ENCODE measurements at places on chromosomes 2 and 18.

DNA sequence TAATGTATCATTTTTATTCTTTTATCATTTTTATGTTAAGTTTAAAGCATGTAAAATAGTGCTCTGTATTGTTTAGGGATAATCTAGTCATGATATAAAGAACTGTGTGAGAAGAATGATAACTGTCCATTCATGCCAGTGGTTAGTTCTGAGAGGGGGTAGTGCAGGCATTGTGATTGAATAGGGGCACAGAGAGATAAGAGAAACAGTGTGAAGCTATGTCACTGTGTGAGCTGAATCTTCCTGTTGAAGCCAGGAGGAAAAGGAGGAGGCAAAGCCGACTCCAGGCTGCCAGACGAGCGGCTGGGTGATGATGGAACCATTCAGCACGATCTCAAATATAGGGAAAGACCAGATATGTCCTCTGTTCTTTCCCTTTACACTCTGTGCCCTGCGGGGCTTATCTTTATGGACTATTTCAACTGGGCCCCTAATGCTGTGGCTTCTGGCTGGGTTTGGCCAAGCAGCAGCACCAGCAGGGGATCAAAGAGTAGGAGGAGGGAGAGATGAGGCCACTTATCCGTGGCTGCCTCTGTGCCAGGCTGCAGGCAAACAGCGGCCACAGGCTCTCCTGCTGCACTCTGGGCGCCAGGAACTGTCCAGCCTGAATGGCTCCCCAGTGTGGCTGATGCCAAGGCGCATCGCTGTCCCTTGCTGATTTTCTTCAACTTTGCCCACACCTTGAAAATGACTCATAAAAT lies 128.0 kb downstream of the SPP2 start:
- no peak for DNase-seq

- no peak for DNase-seq
Measured at GRCh38 chr2:233219848-233220247, 31.6 kb upstream of the ATG16L1 start.

DNA sequence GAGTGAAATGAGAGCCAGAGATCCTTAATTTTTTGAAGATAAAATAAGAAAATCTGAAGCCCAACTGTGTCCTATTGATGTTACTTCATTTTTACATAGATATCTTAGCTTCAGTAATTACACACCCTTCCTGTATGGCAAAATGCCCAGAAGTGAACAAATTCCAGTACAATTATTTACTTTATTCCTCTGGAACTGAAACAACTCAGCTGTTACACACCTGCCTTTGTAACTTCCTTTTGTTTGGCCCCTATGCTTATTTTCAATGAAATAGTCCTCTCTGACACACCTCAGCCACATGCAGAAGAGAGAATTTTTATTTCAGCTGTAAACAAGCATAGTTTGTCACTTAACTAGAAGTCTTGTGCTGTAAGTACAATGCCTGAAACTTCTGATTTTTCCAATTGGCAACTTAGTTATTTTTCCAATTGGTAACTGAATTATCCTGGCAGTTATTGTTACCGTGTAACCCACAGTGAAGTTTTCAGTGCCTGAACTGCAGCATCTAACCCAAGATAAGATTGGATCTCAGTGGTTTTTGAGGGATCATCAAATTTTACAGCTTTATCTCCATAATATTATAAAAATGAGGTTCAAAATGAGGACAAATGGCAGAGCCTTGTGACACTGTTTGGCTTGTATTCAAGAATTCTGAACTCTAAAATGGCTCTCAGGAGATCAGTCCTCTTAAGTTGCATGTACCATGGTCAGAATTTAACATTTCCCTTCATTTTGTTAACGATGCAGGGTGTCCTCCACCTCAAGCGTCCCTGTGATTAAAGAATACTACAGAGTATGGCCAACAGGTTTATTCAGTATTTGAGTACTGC lies 82.6 kb downstream of the PKP4 start:
- DNase-seq: no peak

GRCh38 chr2:46706264-46706983 lies 209.2 kb downstream of the MCFD2 start:
- no peak for DNase-seq

- DNase-seq: no peak
Measured at GRCh38 chr2:105912081-105912480, 167.4 kb downstream of the NCK2 start.

GRCh38 chr2:102975996-102976975 lies 214.5 kb downstream of the TMEM182 start:
- DNase-seq: no peak

GRCh38 chr2:64401529-64401880 lies 52.5 kb upstream of the LGALSL start:
- DNase-seq: no peak

DNA sequence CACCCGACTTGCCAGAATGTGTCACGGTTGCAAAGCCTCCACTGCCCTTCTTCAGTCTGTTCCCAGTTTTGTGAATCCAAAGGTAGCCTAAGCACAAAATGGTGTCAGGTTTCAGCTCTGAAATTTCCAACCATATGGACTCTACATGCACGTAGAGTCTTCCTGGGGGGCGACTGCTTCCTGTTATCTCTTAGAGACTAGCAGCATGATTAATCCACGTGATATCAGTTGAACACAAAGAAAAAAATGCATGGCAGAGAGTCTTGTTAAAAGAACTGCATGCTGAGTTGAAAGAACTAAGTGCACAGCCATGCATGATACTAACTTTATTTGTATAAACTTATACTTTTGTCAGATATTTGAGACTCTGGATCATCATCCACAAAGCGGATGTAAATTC lies 404.4 kb downstream of the SOCS6 start:
- DNase-seq: no peak

Measured in activated naive CD4-positive, alpha-beta T cell (primary cell).